ENCODE measurements at places on chromosomes 7 and 10. TPM values are rescaled to one million over a fixed set of nuclear protein-coding genes. Genes with fewer than 3 reads are reported as not detected.

CD36 gene
- total RNA-seq = 52.9 TPM

MYOF gene
- total RNA-seq = 98.0 TPM

- peak; percentile 75 for ATAC-seq
These were observed 327.8 kb upstream of the C7orf33 start for GRCh38 chr7:148262721-148263229.

GRCh38 chr7:151462306-151462779 lies 22.4 kb upstream of the CRYGN start:
- ATAC-seq = no peak

GRCh38 chr7:50411332-50411731 lies 38.8 kb downstream of the FIGNL1 start:
- ATAC-seq = no peak

DNA sequence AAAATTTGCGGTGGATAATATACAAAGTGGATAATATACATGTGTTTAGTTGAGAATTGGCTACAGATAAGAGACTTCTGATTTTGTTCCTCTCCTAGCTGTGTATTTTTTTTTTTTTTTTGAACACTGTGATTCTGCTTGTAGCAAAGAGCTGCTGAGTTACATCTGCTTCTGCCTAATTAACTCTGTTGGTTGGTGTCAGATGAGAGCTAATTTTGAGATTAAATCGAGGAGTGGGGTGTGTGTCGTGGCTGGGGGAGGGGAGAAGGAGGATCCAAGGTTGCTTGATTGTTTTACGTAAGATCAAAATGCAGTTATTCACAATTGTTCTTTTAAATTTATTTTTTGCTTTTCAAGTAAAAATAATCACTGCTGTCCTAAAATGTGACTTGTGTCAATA lies 11.3 kb downstream of the KAT6B start:
- no peak for ATAC-seq

PTF1A gene
- not detected for total RNA-seq

COL17A1 gene
- 0.27 TPM for total RNA-seq

C10orf62 gene
- not detected for total RNA-seq

ITGB1 gene
- 1,291 TPM for total RNA-seq

GRCh38 chr10:128008521-128009250 lies 101.8 kb downstream of the PTPRE start:
- ATAC-seq = no peak

IGFBP3 gene
- 167 TPM for total RNA-seq

PNLIP gene
- not detected for total RNA-seq

- ATAC-seq = no peak
These were observed 536.0 kb downstream of the GATA3 start for GRCh38 chr10:8590518-8590917.

CAV1 gene
- total RNA-seq = 546 TPM

DNA sequence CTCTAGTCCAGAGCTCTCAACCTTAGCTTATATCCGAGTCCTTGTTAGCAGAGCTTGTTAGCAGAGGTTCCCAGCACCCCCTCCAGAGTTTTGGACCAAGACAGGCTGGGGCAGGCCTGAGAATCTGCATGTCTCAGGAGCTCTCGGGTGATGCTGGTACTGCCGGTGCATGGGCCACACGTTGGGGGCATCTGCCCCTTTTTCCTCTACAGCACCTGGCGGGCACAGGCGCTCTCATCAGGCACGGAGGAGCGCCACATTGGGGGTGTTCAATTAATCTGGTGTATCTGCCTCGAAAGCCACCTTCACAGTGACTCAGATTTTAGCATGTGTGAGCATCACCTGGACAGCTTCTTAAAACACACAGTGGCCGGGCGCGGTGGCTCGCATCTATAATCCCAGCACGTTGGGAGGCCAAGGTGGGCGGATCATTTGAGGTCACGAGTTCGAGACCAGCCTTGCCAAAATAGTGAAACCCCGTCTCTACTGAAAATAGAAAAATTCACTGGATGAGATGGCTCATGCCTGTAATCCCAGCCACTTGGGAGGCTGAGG lies 117.7 kb downstream of the ELFN1 start:
- no peak for ATAC-seq

GRCh38 chr7:17058568-17058967 lies 176.8 kb upstream of the AGR3 start:
- ATAC-seq = no peak

DNA sequence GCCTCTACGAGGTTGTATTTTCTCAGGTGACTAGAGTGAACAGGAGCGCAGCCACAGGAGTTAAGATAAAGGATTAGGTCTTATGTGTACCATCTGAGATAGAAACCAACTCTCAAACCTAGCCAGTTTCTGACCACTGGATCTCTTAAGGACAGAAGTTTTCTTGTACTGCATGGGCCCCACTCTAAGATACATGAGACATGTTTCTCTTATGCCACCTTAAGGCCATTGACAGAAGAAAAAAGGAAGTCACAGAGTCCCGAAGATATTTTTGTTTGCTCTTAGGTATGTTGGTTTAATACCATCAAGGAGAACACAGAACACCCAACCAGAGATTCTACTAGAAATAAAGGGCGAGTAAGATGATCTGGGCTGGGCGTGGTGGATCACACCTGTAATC lies 335.8 kb downstream of the FRMD4A start:
- ATAC-seq = no peak

DNA sequence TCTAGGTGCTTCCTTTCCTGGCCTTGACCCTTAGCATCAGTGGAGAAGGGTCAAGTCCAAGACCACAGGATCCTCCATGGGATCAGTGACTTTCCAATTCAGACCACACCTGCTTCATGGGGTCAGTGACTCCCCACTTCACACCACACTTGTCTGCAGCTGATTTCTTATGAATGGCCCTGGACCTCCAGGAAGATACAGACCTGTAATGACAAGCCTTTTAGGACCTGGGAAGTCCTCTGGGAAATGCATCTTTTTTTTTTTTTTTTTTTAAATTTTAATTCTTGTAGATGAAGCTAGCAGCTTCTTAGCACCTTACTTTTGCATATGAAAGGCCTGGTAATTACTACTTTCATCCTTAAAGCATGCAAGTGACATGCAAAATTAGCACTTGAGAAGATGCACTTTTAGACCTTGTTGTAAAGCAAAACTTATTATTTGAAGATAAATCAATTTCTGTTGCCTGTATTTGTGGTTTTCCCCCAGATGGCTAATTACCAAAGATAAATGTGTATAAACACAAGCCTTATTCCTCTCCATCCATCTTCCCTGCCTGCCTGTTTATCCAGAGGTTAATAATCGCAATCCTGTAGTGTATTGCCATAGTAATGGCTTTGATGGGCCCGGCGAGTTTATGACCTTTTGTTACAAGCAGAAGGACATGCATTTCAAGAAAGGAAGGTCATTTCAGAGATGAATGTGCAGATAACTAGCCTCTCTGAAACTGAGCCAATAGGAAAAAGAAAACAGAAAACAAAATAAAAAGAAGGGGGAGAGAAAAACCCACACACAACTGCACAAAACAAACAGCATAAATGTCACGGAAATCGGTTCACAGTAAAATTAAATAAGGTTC lies 1018.7 kb downstream of the TYW1 start:
- no peak for ATAC-seq

Data from gastroesophageal sphincter (tissue), 4 donors.